ENCODE measurements at places on chromosomes 1 and 21.

- no peak for DNase-seq
Measured at GRCh38 chr21:29384683-29385359, 86.1 kb downstream of the BACH1 start.

- no peak for DNase-seq
Measured at GRCh38 chr1:187943606-187944403, 1115.1 kb downstream of the PLA2G4A start.

DNA sequence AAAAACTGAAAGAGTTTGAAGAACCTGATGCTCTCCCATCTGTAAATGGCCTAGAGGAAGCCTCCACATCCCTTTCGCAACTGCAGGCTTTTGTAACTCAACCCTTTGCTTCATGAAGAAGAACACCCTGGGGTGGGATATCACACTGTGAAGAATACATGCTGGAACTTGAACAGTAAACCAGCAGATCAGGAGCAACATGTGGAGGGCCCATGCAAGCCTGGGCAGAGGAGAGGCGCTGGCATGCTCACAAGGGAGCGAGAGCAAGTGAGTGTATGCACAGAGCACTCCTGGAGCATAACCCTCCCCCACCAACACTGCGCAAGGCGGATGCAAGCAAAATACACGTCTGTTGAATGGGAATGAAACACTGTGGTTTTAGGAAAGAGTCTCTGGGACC lies 24.6 kb upstream of the SPAG17 start:
- DNase-seq = no peak

GRCh38 chr1:20785907-20786252 lies 1.2 kb downstream of the HP1BP3 start:
- no peak for DNase-seq

GRCh38 chr1:248855580-248855979 lies 3.3 kb downstream of the ZNF692 start:
- DNase-seq = no peak

DNA sequence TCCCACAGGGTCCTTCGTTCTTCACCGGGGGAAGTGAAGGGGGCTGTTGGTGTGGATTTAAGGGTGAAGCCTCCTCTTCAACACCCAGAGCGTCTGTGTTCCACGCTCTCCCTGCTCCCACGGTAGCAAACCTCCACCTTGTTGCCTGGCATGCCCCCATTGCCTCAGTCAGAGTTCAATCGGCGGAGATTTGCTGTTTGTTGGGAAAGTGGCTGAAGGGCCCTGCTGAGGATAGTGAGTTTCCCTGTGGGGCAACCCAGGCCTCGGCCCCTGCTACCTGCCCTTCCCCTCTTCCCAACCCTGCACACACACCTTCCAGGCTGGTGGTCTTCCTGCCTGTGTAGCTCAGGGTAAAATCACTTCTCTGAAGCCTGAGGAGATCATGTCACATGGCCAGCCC lies 60.5 kb downstream of the TOR1AIP2 start:
- no peak for DNase-seq

DNA sequence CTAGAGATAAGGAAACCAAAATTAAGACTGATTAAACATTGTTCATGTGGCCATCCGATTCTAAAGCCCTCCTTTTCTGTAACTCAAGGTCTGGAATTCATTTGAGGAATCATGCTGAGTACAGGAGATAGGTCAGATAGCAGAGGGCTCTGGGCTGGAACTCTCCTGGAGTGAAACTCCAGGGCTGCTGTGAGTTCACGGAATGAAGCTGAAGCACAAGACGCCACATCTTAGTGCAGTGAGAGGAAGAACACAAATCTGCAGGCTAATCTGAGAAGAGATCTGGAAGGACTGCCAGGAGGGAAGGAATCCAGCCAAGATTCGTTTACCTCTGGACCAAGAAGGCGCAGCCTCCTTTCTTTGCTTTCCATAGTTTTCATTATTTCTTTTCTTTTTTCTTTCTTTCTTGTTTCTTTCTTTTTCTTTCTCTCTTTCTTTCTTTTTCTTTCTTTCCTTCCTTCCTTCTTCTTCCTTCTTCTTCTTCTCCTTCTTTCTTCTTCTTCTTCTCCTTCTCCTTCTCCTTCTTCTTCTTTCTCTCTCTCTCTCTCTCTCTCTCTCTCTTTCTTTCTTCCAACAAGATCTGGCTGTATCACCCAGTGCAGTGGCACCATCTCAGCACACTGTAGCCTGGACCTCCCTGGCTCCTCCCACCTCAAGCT lies 74.8 kb upstream of the ATP1B1 start:
- DNase-seq = no peak

GRCh38 chr21:35208810-35209517 lies 159.9 kb upstream of the RUNX1 start:
- no peak for DNase-seq

DNA sequence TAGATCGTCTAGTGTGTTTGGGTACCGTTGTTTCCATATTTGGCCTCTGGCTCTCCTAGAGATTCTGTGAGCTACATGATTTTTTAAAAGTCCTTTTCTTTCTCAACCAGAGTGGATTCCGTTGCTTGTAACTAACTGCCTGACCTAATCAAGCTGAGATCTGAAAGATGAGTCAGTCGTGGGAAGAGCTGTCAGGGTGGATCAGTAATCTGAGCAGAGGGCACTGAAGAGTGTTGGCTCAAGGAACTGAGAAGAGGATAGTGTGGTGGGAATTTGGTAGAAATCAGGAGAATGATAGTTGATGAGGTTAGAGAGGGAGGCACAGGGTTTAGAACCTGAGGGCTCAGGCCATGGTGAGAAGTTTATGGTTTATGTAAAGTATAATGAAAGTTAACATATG lies 52.2 kb downstream of the TRAF5 start:
- DNase-seq = no peak

GRCh38 chr21:42850866-42851391 lies 28.4 kb downstream of the WDR4 start:
- no peak for DNase-seq

DNA sequence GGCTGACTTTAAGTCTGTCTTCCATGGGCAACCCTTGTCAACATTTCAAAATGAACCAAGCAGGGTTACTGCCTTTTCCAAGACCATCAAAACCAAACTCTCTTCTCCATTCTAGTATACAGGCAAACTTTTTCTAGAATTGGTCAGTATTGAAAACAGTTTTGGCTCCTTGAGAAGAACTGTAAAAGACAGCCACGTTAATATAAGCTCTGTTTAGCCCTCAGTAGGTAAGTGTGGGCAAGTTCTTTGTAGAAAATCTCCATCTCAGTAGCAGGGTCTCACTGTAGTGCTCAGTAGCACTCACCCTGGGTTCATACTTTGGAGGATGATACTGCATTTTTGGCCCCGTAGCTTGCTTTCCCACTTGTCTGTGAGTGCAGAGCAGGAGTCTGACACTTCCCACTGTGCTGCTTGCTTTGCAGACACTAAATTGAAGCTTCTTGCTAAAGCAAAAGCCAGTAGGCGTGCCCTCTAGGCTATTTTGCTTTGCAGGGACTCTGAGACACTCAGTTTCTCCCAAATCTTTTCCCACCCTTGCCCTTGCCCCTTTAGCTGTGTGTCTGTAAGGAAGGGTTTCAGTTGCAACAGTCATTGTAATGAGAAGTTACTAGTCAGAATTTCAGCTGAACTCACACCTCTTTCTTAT lies 34.3 kb upstream of the CACYBP start:
- no peak for DNase-seq

DNA sequence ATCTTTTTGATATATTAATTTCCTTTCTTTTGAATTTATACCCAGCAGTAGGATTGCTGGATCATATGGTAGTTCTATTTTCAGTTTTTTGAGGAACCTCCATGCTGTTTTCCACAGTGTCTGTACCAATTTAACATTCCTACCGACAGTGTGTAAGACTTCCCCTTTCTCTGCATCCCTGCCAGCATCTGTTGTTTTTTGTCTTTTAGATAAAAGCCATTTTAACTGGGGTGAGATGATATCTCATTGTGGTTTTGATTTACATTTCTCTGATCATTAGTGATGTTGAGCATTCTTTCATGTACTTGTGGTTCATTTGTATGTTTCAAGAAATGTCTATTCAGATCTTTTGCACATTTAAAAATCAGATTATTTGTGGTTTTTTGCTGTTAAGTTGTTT lies 62.4 kb upstream of the STUM start:
- DNase-seq = no peak

DNA sequence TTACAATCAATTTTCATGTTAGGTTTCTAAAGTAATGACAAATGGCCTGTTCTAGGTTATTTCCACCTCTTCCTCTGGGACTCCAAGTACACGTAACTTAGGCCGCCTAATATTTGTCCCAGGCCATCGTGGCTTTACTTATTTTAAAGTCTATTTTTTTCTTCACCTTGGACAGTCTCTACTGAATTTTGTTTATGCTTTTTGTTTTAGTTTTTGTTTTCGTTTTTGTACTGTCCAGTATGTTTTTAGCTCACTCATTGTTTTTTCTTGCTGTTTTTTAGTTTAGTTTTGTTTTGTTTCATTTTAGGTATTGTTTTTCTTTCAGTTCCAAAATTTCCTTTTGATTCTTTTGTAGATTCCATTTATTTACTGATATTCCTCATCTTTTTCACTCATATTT lies 187.7 kb upstream of the RNPC3 start:
- no peak for DNase-seq

- DNase-seq = no peak
Measured at GRCh38 chr1:218273762-218274479, 11.2 kb upstream of the RRP15 start.

DNA sequence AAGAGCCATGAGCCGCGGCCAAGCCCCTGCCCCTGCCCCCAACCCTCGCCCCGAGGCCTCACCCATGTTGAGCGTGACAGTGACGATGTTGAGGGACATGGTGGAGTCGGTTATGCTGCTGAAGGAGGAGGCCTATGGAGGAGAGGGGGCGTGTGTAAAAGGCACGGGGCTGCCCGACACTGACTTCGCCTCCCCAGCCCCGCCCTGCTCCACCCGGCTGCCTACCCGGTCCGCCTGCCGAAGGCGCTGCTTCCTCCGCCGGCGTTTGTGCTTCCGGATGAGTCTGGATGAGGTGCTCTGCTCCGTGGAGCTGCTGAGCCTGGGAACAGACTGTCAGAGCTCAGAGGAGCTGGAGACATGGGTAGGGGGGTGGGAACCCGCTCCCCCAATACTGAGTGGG lies 9.0 kb downstream of the DVL1 start:
- no peak for DNase-seq

GRCh38 chr1:47751193-47751592 lies 246.0 kb downstream of the TRABD2B start:
- no peak for DNase-seq

DNA sequence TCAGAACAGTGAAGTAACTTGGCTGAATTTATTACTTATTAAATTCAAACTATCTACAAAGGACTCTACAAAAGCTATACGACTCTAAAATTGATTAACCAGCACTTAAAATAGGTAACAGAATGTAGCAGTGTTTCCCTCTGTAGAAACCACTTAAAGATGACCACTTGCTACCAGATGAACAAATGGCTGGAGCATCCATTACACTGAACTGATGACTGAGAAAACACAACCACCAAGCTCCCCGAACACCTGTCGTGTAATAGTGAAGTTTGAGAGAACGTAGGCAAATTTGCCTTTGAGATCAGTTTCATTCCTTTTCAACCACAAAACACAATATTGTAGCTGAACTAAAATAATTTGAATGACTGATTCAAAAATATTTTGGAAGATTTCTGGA lies 226.7 kb downstream of the KCNT2 start:
- no peak for DNase-seq

- DNase-seq = no peak
Measured at GRCh38 chr1:174110053-174110452, 49.3 kb upstream of the RABGAP1L start.

DNA sequence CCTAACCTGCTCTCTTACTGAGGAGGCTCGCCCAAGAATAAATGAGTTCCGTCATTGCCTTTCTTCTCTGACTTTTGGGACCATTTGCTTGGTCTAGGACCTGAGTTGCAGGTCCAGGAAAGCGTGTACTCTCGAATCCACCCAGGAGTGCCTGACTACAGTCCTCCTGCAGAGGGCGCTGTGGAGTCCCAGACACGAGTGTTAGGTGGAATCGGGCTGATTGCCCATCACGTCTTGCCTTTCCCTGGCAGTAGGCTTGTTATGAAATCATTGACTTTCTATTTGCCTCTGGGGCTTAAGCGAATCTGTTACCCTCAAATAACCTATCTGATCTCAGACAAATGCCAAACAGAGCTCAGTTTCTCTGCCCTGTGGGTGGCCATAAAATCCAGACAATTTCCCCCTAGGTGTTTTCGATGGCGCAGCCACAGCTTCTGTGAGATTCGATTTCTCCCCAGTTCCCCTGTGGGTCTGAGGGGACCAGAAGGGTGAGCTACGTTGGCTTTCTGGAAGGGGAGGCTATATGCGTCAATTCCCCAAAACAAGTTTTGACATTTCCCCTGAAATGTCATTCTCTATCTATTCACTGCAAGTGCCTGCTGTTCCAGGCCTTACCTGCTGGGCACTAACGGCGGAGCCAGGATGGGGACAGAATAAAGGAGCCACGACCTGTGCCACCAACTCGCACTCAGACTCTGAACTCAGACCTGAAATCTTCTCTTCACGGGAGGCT lies at the start of gene IL20:
Gene IL20 (plus strand): TSS at position 685 of the 733 bp plus-strand sequence. CDS start 230 bp downstream, outside the sequence.
- DNase-seq = no peak

DNA sequence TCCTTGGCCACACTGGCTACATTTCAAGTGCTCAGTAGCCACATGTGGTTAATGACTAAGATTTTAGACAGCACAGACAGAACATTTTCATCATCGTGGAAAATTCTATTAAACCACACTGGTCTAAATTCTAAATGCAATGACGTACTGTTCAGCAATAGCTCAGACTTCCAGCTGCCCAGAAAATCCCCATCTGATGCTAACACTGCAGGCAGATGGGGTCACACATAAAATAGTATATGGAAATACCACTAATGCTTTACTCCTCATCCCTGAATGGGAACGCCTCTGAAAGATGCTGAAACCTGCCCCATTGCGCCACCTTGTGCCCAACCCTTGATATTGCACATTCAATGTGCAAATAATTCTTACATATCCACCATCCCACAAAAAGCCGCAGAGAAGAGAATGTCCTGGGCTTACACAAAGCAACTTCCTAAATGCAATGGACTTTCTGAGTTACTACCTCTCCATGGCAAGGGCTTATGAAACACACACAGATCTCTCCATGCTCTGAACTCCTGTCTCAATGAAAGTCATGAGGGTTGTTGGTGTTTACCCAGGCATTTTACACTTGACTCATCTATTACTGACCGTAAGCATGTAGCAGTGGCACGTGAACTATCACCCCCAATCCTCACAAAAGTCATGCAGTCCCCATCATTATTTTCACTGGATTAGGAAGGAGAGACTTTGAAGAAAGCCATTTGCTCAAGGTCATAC lies 20.3 kb upstream of the SLC5A9 start:
- peak; percentile 12 for DNase-seq

- no peak for DNase-seq
Measured at GRCh38 chr21:34845521-34846451, 177.0 kb downstream of the CLIC6 start.

GRCh38 chr1:107480548-107481415 lies 339.9 kb downstream of the NTNG1 start:
- peak; percentile 88 for DNase-seq

DNA sequence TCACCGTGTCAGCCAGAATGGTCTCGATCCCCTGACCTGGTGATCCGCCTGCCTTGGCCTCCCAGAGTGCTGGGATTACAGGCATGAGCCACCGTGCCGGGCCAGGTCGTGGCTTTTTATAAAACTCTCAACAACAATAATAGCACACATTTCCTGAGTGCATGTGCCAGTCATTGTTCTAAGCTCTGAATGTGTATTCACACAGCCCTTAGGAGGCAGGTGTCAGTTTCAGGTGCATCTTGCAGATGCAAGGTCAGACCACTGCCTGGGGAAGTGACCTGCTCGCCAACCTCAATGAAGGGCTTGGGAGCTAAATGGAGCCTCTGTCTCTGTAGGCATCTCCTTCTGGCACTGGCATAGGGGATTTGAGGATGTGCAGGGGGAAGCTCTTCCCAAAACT lies 1.6 kb upstream of the LEFTY2 start:
- DNase-seq = no peak

All from NCI-H446 treated with DMSO at 0.1 percent for 48 hours (cell line).